Fibroblast of mammary gland (primary cell): ENCODE measurements at places on chromosomes 3 and 15.
A peak's percentile ranks its signal among the peaks of the same experiment; 100 is the strongest.

- no peak for DNase-seq
Observed at GRCh38 chr15:74838137-74838516, 4.8 kb downstream of the ULK3 start.

DNA sequence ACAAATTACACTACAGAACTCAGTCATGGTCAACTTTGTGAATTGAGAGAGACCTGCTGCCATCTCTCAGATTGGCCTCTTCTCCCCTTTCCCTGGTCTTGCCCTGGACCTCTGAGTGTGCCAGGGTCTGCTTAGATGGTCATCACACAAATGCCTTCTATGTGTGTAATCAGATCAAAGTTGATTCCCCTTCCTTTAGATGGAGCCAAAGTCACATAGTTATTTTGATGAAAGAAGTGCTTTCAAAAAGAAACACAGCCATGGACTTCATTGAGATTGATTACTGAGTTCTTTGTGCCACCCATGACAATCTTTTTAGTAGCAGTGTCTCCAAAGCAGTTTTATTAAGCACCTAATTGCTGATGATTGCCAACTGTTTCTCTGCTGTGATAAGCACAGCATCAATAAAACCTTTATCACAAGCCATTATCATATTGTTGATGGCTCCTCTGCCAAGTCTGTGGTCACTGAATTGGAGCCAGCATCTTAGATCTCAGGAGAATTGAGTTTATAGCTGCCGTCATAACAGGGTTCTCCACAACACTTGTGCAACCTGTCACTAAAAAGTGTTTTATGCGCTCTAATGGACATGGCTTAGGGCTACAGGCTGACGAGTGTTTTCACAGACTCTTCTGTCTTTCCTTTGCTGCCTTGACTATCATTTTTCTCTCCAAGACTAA lies 149.7 kb upstream of the NUDT16 start:
- peak; percentile 46 for DNase-seq

GRCh38 chr15:81766829-81767475 lies 278.9 kb downstream of the MEX3B start:
- no peak for DNase-seq

GRCh38 chr3:104947943-104948342 lies 418.8 kb upstream of the ALCAM start:
- DNase-seq, result no peak

GRCh38 chr3:184455991-184456390 lies 76.1 kb downstream of the CHRD start:
- DNase-seq, result no peak

GRCh38 chr3:122060040-122060698 lies 5.0 kb downstream of the CD86 start:
- DNase-seq, result no peak

DNA sequence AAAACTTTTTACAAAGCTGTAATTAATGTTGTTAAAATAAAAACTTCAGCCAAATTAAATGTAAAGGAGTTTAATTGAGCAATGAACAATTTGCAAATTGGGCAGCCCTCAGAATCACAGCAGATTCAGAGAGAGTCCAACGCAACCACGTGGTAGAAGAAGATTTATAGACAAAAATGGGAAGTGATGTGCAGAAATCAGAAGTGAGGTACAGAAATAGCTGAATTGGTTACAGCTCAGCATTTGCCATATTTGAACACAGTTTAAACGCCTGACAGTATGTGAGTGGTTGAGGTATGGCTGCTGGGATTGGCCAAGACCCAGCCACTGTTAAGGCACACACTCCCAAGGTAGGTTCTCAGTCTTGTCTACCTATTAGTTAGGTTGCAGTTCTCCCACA lies 14.4 kb upstream of the PLA2G4D start:
- no peak for DNase-seq

DNA sequence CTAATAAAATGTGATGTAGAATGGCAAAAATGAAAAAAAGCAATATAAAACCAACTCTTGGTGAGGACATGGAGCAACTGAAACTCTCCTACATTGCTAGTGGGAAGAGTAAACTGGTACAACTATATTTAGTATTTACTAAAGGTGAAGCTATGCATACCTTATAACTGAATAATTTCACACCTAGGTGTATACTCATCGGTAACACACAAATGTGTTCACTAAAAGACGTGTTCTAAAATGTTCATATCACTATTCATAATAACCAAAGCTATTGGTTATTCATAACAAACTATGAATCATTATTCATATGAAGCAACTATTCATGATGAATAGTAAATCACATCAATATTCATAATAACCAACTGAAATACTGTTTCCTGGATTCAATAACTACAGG lies 1030.3 kb downstream of the ROBO2 start:
- DNase-seq, result no peak

DNA sequence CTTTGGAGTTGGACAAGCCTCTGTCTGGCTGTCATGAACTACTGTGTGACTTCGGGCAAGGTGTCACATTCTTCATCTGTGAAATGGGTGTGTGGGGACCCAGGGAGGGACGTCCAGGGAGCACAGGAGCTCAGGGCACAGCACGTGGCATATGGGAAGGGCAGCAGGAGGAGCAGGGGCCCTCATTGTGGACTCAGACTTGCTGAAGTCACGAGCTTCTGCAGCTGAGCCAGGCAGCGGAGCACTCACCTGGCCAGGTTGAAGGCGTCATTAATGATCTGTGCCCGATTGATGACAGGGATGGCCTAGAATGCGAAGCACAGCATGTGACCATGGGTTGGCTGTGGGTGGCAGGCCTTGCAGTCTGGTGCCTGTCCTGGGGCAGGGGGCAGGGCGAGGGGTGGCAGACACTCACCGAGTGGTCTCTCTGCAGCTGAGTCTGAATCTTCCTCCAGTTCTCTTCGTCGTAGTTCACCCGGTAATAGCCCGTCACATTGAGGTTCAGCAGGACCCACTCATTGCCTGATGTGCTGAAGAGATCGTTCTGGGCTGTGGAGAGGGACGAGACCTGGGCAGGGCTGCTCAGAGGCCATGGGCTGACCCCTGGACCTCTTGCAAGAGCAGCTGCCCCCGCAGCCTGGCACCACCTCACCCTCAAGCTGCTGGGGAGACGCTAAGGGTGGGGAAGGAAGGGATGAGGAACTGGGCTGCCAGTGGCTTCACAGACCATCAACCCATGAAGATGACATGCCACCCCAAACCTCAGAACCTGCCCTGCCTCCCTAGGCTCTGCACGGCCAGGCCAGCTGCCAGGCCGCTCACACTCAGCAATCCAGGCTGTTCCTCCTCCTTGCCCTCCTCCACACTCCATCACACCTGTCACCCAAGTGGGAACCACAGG lies 15.4 kb downstream of the ANPEP start:
- no peak for DNase-seq

GRCh38 chr3:158912621-158913020 lies 110.8 kb downstream of the MFSD1 start:
- DNase-seq, result peak; percentile 25

DNA sequence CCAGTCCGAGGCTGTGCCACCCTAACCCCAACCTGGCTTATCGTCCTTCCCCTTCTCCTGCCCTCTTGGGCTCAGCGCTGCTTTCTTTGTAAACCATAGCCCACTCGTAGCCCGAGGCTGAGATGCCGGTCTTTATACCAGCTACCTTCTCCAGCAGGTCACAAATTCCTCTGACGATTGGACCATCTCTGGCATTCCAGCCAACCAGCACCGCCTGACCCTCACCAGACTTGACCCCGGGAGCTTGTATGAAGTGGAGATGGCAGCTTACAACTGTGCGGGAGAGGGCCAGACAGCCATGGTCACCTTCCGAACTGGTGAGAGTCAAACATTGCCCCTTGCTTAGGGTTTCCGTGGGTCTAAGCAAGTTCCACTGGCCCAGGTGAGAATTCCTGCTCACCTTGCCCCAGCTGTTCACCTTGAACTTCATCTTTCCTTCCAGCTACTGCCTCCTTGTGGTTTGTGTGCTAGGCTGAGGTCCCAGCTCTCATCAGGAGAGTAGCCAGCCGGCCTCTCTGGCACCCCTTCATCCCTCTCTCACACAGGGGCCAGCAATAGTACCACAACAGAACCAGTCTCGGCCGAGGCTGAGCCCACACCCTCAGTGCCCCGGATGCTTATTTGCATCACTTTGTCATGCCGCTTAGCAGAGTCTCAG lies 66.7 kb downstream of the BOC start:
- DNase-seq, result no peak

GRCh38 chr3:42012383-42012934 lies 50.6 kb upstream of the ULK4 start:
- DNase-seq, result no peak

DNA sequence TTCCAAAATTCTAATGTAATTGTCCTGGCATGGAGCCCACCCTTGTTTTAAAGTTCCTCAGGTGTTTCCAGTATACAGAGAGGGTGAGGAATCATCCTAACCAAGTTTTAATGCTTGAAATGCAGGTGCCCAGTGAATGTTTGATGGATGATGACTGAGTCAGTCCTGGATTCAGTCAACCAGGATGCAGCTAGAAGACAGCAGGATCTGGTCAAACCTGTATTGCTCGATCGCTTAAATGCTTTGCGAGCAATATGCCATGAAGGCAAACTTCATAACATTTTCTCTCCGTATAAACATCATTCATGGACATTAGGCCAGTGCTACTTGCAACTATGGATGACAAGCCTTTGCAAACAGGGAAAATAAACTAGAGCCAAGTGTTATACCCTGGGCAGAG lies 591.2 kb downstream of the RSL24D1 start:
- DNase-seq, result no peak

DNA sequence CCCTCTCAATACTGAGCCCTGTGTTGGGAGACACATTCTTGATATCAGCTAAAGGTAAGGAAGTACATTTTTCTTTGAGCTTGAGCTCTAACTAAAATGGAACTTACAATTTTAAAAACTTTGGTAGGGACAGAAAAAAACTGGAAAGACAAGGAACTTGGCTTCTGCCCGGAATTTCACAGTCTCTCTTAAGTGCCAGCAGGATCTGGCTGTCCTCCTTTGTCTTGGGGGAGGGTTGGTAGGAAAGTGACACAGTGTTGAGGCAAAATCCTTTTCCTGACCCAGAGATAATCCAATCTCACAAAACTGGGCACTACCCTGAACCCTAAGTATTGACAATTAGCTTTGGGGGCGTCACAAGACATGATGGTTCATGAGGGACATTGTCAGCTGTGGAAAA lies 45.3 kb downstream of the ZPLD1 start:
- DNase-seq, result no peak
